CD8-positive, alpha-beta memory T cell (primary cell): ENCODE measurements at places on chromosomes 1 and 21.

- DNase-seq, result no peak
Measured at GRCh38 chr1:19313961-19314882, 2.1 kb downstream of the SLC66A1 start.

DNA sequence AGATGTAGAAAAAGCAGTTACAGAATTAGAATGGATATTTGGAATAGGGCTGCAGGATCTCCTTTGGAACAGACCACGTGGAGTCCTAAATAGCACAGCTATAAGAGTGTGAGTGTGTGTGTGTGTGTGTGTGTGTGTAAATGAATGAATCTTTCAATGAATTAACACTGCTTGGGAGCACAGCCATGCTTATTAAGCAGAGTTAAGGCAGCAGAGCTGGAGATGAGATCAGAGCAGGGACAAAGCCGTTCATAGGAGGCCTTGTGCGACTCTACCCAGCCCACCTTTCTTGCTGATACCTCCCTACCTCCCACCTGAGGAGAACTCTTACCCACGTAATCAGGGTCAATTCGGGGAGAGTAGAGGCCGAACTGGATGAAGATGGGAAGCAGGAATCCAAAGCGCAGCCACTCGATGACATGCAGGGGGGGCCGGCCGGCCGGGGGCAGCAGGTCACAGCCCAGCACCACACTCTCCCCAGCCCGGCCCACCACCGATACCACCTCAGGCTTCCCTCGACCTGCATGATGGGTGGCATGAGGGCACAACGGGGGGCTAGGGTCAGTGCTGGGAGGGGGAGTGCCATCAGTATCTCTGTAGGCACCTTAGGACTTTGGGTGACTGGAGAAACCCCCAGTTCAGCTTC is 2.7 kb downstream of the IGSF9 start:
- no peak for DNase-seq

GRCh38 chr1:164912290-164912689 is 353.3 kb downstream of the PBX1 start:
- no peak for DNase-seq

DNA sequence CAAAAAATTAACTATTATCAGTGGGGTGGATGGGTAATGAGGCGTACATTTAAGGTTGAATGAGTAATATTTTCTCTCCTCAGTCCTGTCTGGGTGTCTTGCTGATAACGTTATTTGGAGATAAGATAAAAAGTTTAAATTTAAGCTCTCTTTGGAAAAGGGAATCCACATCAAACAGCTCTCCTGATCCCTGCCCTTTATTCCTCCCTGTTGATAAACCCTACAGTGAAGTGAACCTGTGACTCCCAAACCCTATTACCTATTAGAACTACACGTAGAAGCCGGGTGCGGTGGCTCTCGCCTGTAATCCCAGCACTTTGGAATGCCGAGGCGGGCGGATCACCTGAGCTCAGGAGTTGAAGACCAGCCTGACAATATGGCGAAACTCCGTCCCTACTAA is 9.9 kb upstream of the GPR161 start:
- DNase-seq, result no peak

GRCh38 chr1:24503059-24503751 is 569 bp downstream of the RCAN3 start:
- DNase-seq, result no peak
